RKO (cell line): ENCODE measurements at places on chromosomes 2 and 18.

DNA sequence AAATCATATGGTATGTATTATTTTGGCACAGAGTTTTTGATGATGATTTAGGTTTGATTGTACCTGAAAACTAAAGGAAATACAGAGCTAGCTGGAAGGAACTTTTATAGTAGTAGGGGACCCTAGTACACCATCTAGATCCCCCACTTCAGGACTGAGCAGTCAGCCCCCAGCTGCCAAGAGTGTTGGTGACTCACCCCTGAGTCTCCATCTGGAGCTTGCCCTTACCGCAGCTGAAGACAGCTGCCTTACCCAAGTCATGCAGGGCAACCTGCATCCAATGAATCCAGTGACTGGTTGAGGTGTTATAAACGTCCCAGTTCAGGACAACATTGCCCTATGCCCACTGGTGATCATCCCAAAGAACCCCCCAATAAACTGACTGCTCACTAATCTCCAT lies 15.3 kb downstream of the PMS1 start:
- peak; percentile 48 for DNase-seq

DNA sequence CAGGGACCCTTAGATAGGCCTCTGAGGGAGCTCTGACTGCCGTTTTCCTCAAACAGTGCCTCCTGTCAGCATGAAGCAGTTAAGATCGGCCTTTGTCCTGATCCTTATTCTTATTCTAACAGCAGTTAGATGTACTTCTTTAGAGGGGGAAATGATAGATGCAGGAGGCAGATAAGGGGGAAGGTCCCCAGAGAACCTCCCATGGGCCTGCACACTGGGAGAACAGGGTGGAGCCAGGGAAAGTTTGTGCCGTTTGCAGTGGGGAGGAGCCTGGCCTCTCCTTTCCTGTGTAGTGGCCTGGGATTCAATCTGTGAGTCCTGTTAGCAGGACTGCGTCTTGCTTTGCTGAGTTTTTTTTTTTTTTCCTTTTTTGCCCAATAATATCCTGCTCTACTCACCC lies 7.9 kb upstream of the INPP4A start:
- no peak for DNase-seq

DNA sequence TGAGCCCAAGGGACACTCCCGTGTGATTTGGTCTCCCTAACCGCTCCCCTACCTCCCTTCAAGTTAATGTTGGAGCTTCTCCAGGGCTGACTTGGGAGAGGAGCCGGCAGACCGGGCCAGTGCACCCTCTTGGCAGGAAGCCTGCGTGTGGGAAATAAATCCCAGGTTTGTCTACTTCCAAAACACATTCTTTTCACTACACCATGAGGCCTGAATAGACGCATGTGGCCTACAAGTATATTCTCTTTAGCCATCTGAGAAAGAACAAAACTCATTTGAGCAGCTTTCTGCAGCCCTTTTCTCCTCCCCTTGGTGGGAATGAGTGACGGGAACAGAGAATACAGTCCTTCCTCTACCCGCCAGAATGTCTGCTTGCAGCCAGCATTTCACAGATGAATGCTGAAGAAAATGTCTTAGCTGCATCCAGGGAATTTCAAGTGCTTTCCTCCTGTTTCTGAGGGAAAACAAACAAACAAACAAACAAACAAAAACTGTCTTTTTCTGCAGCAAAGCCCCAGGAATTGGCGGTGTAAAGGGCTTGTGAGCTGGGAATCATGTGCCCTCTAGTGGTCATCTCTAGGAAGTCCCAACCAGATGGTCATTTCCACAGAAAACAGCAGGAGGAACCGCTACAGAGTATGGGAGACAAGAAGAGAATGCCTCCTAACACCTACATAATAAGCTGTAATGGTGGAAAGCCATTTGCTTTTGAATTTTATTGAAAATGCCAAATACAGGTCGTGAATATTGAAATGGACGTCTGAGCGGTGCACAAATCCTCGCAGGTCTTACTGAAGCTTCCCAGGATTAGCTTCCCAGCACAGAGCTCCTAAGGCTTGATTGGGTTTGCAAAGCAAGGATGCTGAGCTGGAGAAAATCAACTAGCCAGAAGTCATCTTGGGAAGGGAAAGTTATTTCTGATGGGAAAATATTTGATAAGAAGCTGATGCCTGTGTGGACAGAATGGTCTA lies 41.2 kb upstream of the DAPL1 start:
- peak; percentile 69 for DNase-seq

GRCh38 chr2:81283081-81283480 lies 978.5 kb upstream of the LRRTM1 start:
- no peak for DNase-seq

DNA sequence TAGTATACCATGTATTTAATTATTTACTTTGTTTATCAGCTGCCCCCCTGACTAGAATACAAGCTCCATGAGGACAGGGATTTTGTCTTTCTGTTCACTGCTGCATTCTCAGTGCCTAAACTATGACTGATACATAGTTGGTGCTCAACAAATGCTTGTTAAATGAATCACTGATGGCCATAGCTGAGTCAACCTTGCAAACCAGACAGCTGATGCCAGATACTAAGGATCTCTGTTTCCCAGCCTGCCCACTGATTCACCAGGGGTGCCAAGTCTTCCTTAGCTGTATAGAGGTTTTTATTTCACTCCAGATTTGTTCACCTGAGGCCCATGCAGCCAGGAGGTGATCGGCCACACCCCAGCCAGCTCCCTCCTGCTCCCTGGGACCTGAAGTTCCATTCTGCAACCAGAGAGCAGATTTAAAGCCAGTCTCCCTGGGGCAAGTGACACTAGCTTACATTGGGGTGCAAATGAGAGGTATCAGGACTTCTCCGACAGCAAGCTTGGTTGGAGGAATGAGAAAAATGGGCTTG lies 92.2 kb downstream of the C1QL2 start:
- peak; percentile 63 for DNase-seq

DNA sequence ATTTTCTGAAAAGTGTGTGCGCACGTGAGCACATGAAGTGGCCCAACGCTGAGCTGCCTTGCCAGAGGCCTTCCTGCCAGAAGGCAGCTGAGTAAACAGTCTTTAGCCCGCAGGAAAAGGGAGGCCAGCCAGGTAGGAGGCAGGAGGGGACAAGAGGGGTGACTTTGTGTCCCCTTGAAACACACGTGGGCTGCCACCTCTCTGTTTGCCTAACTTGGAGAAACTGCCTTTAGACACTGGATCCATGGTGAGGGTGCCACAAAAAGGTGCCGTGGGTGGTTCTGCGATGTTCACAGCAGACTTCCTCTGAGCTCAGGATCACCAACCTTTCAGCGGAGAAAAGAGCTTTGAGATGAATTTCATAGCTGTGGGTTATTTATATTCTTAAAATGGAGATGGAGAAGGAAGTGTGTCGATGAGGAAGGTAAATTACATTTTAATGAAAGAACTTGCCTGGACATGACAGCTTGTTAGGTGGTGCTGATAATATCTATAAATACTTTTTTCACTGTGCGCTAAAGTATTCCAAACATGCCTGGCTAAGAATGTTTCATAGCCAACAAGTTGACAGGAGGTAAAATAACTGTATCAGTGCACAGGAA lies 36.6 kb upstream of the ASB1 start:
- DNase-seq, result no peak

DNA sequence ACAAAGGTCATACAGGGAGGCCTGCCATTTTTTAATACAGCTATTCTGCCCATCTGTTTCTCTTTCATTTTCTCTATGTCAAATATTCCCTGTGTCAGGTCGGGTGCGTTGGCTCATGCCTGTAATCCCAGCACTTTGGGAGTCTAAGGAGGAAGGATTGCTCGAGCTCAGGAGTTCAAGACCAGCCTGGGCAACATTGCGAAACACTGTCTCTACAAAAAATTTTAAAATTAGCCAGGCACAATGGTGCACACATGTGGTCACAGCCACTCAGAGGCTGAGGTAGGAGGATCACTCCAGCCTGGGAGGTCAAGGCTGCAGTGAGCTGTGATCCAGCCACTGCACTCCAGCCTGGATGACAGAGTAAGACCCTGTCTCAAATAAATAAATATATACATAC lies 34.7 kb downstream of the TMEM37 start:
- DNase-seq, result no peak

- no peak for DNase-seq
Observed at GRCh38 chr2:149915151-149915550, 327.6 kb upstream of the MMADHC start.

DNA sequence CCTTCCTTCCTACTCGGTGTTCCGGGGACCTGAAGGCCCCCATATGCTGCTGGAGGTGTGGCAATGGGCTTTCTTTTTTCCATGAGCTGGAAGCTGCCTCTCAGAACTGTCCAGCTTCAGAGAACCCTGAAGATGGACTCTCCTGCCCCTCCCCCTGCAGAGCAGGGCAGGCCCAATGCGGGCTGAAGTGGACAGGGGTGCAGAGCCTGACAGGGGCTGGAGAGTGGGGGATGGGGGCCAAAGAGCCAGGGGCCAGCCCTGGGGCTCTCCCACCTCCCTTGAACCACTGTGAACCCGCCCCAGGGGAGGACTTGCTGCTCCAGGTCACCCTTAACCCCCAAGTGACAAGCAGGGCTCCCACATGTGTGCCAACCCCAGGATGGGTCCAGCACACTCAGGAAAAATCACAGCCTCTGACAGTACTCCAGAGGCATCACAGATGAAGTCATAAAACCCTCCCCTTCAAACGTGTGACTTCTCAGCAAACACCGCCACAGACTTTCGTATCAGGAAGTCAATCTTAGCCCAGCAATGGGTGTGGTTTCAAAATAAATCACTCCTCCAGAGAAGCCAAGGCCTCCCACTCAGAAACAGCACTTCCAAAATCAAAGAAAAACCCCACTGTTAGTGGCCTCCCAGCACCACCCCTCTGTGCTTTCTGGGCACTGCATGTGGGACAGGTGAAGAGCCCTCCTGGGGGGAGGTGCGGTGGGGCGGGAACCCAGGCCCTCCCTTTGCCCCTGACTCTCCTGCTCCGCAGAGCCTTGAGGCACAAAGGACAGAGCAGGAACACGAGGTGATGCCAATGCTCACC lies 135.8 kb downstream of the HDAC4 start:
- DNase-seq, result no peak

DNA sequence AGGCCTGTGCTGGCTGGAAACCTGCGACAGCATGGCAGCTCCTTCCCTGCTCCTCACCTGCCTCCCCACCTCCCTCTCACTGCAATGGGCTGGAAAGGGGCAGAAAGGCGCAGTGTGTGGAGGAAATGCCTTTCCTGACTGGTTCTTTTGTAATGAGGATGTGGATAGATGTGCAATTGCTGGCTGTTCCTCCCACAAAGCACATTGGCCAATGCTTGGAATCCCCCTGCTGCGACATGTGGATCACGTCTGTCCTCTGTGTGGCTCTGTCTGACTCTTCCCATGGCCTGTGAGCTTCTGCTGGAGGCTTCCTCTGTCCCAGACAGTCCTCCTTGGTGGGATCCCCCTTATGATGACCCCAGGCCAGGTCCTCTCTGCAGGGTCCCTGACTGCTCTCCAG lies 172.5 kb downstream of the NCK2 start:
- no peak for DNase-seq

DNA sequence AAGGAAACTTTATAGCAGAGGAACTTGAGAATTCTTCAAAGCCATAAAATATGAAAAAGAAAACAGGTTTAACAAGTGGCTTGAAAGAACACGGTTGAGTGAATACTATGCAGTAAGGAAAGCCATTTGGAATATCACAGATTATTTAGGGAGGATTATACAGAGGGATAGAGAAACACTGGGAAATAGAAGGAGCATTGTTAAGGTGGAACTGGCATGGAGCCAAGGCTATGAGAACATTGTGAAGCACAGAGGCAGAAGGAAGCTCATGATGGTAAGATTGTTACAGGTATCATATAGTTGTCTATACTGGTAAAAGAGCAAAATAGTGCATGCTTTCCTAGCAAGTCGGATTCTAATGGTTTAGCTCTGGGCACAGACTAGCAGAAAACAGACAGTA lies 87.1 kb downstream of the SS18 start:
- DNase-seq, result no peak

DNA sequence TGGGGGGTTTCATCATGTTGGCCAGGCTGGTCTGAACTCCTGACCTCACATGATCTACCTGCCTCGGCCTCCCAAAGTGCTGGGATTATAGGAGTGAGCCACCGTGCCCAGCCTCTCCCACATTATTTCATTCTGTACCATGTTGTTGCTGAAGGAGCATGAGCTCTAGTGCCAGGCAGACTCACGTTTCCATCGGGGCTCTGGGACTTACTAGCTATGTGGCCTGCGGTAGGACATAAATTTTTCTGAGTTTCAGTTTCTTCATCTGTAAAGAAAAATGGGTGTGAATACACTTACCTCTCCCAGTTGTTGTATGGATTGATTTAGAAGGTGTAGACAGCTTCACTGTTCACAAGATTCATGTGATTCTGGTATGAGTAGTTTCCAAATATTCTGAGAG lies 30.8 kb upstream of the CCL20 start:
- DNase-seq, result no peak

- no peak for DNase-seq
Observed at GRCh38 chr18:31039426-31039825, 3.1 kb downstream of the DSC3 start.

GRCh38 chr18:75218065-75218923 lies 7.7 kb downstream of the TSHZ1 start:
- no peak for DNase-seq

GRCh38 chr2:106894545-106894944 lies 8.6 kb upstream of the ST6GAL2 start:
- DNase-seq, result no peak

DNA sequence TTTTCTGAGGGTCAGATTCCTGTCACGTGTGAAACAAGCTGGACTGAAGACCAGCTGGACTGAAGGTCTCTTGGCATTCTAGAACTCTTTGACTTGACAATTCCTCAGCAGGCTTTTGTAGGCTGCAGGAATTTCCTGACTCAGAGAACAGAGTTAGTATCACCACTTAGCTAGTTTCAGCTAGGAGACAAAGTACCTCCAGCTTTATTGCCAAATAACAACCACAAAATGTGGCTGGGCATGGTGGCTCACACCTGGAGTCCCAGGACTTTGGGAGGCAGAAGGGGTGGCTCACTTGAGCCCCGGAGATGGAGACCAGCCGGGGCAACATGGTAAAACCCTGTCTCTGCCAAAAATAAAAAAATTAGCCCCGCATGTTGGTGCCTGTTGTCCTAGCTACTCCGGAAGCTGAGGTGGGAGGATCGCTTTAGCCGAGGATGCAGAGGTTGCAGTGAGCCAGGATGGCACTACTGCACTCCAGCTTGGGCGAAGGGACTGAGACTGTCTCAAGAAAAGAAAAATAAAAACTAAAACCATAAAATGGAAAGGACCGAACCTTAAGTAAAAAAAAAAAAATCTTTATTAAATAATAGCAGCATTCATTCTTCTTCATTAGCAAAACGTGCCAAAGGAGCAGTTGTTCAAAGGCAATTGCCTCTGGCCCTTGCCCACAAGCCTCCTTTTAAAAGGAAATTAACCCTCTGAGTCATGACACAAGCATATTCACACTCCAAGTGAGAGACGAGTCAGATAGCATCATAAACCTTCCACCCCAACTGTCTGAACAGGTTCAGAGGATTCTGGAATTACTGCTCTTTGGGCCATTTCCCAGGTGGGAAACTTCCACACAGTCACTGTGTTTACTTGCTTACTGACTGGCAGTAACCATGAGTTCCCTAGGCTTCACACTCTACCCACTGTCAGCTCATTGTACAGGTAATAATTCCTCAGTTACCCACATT lies 88.9 kb downstream of the MYL12B start:
- peak; percentile 7 for DNase-seq

- no peak for DNase-seq
Observed at GRCh38 chr2:119760237-119760955, 674 bp downstream of the PTPN4 start.
